ENCODE measurements at places on chromosomes 3 and 15.

- no peak for DNase-seq
Measured at GRCh38 chr3:61315871-61316270, 64.6 kb upstream of the FHIT start.

- DNase-seq = no peak
Measured at GRCh38 chr3:31255007-31255581, 277.6 kb upstream of the STT3B start.

GRCh38 chr3:167740961-167741587, 5.6 kb downstream of the SERPINI1 start:
- DNase-seq = peak; percentile 27

GRCh38 chr3:22216601-22217000, 465.6 kb upstream of the ZNF385D start:
- no peak for DNase-seq

DNA sequence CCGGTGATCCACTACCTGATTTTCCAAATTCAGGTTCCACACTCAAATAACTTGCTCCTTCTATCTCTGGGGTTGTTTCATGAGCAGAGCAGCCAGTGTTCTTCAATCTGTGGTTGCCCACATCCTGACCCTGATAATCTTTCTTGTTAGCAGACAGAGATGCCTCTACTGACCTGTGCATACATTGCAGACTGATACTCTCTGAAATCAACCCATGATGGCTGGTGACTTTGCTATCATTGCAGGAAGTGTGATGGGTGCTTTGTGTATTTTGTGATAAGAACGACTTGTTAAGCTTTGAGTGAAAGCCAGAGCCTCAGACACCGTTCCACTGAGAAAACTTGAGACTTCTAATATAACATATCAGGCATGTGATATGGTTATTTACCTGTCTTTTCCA, 39.9 kb downstream of the GATM start:
- no peak for DNase-seq

GRCh38 chr3:100097919-100098783, 16.1 kb downstream of the FILIP1L start:
- no peak for DNase-seq

- DNase-seq = peak; percentile 81
Measured at GRCh38 chr15:60423537-60423936, 25.8 kb upstream of the ANXA2 start.

DNA sequence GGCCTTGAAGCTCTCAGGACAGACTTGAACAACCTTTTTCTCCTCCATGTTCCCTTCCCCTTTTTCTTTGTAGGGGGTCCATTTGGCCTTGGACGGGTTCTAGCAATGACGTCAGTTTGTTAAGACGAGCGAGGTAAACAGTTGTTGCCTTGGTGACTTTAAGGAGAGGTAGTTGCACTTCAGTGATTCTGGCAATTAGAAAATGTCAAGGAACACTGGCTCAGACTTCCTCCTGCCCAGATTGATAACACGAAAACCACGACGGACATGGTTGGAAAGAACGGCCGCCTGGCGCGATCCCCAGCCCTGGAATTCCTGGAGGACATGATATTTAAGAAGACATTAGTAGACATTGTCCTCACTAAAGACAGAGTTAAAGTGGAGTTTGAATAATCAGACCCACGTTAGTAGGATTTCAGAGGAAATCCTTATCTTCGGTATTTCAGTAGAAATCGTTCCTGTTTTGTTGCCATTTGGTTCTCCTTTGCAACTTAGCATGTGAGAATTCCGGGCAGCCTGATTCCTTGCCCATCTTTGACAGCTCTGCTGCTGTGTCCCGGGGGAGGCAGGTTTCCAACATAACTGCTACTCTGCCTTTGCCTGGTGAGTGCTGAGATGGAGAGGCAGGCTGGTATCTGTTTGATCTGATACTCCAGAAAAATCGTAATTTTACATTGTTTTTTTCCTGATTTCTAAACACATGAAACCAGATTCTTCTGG, 87.3 kb downstream of the ST6GAL1 start:
- DNase-seq = no peak

DNA sequence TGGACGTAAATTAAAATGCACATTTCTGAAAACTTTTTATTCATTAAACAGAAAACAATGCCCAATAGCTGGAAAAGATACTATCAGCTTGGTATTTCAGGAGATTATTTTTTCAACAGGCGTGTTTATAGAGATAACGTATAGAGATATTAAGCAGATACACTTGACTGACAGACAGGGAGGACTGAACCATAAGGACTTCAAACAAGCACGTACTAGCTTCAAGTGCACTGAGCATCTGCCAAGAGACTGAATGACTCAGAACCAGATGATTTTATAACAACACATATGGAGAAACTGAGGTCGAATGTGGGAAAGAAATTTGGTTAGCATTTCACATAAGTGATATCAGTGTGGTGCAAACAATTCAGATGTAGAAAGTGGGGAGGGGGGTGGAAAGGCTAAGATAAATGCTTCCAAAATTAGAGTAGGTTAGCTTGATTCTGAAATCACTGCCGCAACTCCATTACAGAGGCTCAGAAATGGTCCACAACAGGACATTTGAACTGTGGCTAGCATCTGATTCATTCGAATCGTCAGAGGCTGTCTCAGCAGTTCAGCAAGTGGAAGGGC, 103.5 kb downstream of the SEMA6D start:
- DNase-seq = no peak

DNA sequence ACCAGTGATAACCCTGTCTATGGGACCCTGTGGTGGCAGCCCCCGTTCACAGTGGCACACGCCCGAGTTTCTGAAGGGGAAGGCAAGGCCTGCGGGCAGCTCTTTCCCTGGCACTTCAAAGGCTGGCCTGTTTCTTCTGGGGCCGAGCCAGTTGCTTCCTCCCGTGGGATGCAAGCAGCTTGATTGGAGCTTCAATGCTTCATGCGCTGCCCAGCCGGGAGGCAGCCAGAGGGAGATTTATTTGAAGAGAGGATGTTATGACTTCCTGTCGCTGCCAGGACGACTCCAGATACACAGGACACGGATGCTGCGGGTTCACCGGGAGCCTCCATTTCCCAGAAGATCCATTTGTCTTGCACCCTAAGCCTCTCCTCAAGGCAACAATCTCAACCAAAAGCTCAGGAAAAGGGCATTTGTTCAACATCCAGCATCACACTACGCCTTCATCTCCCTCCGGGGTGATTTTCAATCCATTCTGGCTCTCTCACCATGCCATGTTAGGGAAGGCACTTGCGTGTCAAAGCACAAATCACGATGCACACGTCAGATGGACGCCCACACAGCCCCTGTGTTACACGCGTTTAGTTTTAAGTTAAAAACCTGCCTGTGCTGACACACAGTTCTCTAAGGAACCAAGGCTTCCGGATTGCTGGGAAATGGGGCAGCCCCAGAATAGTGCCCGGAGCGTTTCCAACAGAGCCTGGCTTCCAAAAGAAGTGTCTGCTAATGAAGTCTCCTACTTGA, 330.2 kb downstream of the OCA2 start:
- DNase-seq = no peak

GRCh38 chr3:149663966-149664365, 6.1 kb upstream of the WWTR1 start:
- DNase-seq = no peak

GRCh38 chr3:102737353-102737752, 302.5 kb downstream of the ZPLD1 start:
- DNase-seq = no peak

- no peak for DNase-seq
Measured at GRCh38 chr15:29398907-29399306, 129.3 kb upstream of the NSMCE3 start.

DNA sequence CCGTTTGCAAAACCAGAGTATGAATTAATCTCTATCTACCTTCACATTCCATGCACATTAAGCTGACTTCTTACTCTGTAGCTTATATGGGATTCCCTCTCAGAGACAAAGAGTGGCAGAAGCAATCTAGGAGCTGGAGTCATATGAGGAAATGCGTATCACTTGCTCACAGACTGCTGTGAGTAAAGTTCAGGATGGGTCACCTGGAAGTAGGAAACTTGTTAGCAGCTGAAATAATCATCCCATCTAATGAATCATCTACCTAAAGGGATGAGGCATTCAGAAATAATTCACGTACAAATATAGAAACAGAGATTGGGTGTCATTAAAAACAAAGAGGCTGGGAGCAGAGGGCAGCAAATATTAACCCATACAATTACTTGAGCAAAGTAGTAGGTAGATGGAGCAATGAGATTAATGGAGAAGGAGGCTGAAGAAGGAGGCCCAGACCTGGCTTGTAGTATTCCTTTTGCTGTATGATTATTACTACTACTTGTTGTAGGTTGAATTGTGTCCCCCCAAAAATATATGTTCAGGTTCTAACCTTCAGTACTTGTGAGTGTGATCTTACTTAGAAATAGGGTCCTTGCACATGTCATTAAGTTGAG, 866.3 kb downstream of the ROBO2 start:
- DNase-seq = peak; percentile 41

DNA sequence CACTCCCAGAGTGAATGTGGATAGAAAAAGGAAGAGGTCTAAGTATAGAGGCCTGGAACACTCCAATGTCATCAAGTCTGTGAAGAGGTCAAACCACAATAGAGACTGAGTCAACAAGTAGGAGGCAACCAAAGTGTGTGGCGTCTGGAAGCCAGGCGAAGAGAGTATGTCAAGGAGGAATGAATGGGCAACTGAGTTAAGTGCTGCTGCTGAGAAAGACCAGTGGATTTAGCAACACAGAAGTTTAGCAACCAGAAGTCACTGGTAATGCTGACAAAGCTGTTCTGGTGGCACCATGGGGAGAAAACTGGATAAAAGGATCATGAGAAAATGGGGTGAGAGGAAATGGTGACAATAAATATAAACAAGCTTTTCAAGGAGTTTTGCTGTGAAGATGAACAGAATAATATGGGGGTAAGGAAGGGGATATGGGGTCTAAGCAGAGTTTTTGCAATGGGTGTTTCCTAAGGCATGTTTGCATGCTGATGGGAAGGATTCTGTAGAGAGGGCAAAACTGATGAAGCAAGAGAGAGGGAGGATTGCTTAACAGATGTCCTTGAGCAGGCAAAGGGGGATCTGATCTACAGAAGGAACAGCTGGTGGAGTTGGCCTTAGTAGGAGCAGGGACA, 38.4 kb downstream of the PCOLCE2 start:
- DNase-seq = peak; percentile 92

- no peak for DNase-seq
Measured at GRCh38 chr3:190807719-190808375, 54.6 kb downstream of the GMNC start.

DNA sequence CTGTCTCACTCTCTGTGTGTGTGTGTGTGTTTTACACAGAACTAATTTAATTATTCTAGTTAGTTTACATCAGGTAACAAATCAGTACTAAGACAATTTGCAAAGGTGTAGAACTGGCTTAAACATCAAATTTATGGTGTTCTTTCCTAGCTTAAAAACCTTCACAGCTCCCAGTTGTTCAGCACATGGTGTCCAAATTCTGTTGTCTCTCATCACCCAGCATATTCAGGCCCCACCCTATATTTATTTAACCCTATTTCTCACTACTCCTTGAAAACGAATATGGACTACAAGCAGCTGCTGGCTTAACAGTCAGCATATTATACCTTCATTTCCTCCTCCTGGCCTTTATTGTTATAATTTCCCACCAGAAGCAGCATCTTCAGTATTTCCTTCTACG, 1.2 kb downstream of the IL20RB start:
- no peak for DNase-seq

GRCh38 chr15:54014067-54014655, 35.9 kb downstream of the UNC13C start:
- no peak for DNase-seq
